HuH-7 (cell line): ENCODE measurements at places on chromosomes 11 and 22.
A peak's percentile ranks its signal among the peaks of the same experiment; 100 is the strongest.

GRCh38 chr22:24046024-24046423 lies 34.9 kb downstream of the CABIN1 start:
- DNase-seq, result no peak

- DNase-seq, result no peak
Observed at GRCh38 chr11:47464483-47464882, 15.5 kb upstream of the RAPSN start.

DNA sequence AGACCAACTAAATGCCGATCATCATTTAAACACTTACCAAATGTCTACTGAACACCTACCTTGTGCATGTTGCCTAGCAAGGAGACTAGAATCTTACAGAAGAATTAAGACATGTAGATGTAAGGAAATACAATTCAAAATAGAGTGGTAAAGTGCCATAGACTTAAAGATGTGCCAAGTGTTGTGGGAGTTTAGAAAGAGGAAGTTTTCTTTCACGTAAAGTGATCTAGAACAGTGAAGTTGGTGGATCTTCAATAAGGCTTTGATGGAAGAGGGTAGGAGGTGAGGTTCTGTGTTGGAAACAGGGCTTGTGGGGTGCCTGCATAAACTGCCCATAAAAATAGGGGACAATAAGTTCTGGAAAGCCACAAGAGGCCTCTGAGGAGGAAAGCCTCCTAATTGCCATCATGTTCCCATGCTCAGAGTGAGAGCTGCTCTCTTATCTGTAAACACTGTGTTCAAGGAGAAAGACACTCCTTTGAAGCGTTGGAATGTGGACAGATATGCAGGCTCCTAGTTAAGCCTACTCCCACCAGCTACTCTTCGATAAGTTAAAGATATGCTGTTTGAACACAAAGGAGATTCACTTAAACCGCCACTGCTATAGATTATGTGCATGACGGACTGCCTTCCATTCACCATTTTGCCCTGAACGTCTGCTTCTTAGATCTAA lies 66.7 kb downstream of the HSD17B12 start:
- DNase-seq, result no peak

DNA sequence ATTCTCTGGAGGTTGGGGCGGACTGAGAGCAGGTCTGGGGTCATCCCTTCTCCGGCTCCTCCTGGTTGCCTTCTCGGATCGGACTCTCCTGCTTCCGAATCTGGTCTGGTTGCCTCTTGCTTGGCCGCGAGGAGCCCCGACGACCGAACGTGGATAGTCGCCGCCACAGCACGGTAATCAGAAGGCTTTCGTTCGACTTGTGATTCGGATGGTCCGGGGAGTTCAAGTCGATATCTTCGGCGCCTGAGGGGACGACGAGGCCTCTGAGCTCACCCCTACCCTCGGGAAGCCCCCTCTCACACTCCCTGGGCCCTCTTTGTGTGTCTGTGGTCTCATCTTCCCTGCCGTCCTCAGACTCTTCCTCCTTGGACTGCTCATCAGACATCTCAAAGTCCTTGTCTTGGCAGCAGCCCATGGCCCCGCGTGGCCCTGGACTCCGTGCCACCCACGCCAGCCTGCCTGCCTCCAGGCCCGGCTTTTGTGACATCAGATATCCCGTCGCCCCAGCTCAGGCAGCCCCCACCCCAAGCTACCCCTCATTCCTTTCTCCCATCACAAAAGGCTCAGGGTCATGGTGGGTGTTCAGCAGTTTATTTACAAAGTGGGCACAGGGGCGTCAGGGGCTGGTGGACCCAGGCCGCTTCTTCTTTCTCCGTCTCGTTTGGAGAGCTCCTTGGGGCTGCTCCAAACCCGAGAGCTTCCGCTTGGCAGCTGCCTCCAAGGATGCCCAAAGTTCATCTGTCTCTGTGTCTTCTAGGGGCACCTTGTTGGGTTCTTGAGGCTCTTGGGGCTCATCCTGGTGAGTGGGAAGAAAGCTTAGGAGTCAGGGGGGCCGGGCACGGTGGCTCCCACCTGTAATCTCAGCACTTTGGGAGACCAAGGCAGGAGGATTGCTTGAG lies at the start of gene TEX54:
TSS of gene TEX54 (minus strand) at position 506 of the 899 bp plus-strand sequence.
- DNase-seq, result no peak

GRCh38 chr11:65503368-65503948 lies 4.6 kb downstream of the MALAT1 start:
- DNase-seq, result no peak

- DNase-seq, result no peak
Observed at GRCh38 chr11:111399187-111400031, 20.3 kb upstream of the POU2AF1 start.

DNA sequence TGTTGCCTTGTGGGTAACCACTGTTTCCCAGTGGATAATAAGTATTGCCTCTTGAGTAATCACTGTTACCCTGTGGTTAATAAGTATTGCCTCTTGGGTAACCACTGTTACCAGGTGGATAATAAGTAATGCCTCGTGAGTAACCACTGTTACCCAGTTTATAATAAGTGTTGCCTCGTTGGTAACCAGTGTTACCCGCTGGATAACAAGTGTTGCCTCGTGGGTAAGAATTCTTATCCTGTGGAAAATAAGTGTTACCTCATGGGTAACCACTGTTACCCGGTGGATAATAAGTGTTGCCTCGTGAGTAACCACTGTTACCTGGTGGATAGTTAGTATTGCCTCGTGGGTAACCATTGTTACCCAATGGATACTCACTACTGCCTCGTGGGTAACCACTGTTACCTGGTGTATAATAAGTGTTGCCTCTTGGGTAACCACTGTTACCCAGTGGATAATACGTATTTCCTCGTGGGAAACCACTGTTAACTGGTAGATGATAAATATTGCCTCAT lies 24.1 kb upstream of the NXPE4 start:
- DNase-seq, result no peak

DNA sequence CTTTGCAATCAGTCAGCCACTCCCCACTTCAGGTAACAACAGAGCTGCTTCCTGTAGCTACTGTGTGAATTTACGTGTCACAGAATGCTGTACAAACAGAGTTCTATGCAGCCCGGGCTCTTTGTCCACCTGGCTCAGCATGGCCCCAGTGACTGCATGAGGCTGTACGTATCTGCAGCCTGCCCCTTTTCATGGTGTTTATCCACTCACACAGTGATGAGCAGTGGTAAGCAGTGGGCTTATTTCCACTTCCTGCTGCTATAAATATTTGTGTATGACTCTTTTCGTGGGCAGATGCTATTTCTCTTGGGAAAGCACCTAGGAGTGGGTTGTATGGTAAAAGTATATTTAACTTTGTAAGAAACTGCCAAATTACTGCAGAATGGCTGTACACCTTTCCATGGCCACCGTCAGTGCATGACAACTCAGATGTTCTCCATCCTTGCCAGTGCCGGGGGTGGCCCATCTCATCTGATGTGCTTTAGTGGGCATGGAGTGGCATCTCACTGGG lies 43.3 kb downstream of the MYEOV start:
- DNase-seq, result no peak

DNA sequence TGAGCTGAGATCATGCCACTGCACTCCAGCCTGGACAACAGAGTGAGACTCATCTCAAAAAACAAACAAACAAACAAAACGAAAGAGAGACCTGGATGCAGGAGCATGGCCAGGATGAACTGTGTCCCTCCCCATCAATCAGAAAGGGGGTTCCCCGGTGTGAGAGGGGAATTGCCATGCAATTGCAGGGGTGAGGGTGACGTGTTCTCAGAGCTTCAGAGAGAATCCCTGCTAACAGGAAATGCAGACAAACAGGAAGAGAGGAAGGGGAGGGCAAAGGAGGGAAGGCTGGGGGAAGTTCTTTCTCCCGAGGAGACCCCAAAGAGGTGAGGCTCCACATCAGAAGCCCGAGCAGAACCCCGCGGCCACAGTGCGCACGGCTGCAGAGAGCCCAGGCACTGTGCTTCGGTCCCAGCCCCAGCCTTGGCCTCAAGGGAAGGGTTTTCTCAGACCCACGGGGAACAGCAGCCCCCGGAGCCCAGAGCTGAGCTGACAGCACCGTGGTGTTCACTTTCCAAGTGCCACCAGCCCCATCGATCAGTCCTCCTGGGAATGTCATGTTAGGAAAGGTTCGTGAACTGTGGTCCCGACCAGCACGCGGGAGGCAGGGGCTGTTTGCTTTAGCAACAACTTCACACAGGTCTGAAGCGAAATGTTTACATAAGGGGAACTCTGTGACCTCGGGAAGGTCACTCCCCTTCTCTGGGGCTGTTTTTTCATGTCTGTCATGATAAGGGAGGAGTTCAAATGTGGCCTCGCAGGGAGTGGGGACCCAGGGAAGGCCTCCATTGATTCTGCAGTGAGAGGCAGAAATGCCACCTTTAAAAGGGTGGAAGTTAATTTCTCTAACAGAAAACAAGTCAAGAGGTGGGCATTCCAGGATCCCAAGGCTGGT lies 108.0 kb upstream of the ANO1 start:
- DNase-seq, result peak; percentile 99

- DNase-seq, result no peak
Observed at GRCh38 chr22:41557401-41558240, 3.2 kb upstream of the CSDC2 start.

- no peak for DNase-seq
Observed at GRCh38 chr11:31782257-31782656, 28.9 kb downstream of the PAX6 start.

DNA sequence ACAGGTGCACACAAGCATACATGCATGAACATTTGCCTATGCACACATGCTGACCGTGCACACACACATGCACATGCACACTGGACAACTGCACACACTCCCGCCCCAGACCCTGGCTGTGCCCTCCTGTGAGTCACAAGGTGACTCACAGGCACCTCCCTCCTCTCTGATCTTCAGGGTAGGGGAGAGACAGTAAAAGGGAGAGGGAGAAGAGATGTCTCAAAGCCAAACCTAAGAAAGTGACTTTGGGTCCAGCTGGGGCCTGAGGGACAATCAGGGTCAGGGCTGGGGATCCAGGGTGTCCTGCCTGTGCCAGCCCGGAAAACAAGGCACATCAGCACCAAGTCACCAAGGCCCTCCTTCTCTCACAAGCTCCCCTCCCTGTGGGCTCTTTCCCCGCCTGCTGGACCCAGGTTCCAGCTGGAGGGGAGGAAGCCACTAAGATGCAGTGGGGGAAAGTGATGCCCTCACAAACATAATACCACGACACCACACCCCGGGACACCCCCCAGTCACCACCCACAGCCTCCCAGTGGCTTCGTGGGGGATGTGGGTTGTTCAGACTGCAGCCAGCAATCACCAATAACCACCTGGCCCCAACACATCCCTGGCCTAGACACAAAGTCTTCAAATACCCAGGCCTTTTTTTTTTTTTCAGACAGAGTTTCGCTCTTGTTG lies 39.3 kb downstream of the PDGFB start:
- DNase-seq, result no peak

DNA sequence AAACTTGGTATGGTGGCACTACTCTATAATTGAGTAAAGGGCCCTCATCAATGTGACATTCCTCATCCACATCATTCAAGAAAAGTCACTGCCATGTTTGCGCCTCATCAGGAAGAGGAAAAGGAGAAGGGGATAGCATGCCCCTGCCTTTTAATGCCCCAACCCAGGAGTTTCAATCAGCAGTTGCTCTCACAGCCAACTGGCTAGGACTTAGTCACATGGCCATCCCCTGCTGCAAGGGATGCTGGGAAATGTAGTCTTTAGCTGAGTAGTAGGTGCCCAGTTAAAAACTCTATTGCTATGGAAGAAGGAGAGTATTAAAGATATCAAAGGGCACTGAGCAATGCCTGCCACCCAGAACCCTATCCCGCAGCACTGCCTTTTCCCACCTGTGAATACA lies 10.9 kb upstream of the CCND1 start:
- DNase-seq, result no peak

GRCh38 chr22:35882211-35883030 lies 146.2 kb downstream of the RBFOX2 start:
- no peak for DNase-seq

DNA sequence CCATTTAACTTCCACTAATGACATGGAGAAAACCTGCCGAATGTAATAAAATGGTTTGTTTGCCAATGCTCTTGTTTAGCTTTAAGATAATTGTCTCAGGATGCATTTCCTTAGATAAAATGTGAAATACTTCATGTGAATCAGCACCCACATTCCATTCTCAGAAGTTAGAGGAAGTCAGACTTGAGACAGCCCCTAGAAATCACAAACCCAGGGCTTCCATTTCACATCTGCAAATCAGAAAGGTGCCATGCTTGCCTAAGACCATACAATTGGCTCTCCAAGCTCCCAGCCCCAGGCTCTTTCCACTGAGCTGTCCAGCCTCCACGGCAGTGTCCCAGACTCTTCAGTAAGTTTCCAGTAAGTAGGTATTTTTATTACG lies 35.6 kb upstream of the ADORA2A start:
- no peak for DNase-seq

- no peak for DNase-seq
Observed at GRCh38 chr11:99932684-99933083, 754.4 kb upstream of the ARHGAP42 start.

DNA sequence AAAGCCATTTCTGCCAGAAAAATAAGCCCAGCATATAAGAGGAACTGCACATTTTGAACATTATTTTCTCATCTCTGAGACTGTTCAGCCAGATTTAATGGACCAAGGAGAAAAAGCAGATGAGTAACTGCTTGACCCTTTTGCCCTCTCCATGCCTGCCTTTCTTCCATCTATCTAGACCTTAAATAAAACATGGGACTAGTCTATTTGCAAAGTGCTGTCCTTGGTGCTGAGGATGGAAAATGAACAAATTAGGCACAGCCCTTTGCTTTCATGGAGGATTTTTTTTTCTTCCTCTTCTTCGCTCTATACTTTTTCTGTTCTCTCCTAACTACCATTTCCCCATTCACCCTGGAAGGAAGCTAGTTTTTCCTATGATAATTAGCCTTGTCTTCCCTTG lies 361.3 kb downstream of the GRM5 start:
- no peak for DNase-seq

- DNase-seq, result no peak
Observed at GRCh38 chr22:39913886-39914285, 13.0 kb downstream of the GRAP2 start.

DNA sequence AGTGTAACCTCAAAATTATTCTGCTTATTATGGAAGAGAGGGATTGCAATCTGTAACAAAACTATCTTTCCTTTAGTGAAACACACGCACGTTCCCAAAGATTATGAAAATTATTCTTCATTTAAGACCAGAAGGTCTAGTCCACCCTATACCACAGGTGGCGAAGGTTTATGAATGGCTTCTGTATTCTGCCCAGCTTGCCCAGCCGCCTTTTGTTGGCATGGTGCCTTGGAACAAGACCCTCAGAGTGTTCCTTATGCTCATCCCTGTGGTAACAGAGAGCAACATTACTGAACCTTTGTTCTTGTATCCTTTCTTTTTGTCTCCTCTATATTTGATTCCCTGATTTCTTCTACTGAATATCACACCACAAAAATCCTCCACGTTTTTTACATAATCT lies 116.4 kb downstream of the FAR1 start:
- no peak for DNase-seq

- DNase-seq, result no peak
Observed at GRCh38 chr22:44523981-44524759, 26.1 kb upstream of the RTL6 start.

- no peak for DNase-seq
Observed at GRCh38 chr22:19330865-19331418, 39.4 kb upstream of the CLTCL1 start.

- DNase-seq, result no peak
Observed at GRCh38 chr11:124896071-124896750, 1.5 kb downstream of the ROBO4 start.

- no peak for DNase-seq
Observed at GRCh38 chr11:43959321-43959995, 17.0 kb downstream of the C11orf96 start.

GRCh38 chr11:112665291-112665690 lies 295.9 kb upstream of the NCAM1 start:
- no peak for DNase-seq
